ENCODE measurements at places on chromosomes 13 and 19.

DNA sequence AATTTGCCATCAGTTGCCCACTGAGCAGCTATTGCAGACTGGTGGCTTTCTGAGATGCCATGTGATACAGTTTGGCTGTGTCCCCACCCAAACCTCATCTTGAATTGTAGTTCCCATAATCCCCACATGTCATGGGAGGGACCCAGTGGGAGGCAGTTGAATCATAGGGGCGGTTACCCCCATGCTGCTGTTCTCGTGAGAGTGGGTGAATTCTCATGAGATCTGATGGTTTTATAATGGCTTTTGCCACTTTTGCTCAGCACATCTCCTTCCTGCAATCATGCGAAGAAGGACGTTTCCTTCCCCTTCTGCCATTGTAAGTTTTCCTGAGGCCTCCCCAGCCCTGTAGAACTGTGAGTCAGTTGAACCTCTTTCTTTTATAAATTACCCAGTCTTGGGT lies 34.8 kb upstream of the ANKRD10 start:
- no peak for DNase-seq

DNA sequence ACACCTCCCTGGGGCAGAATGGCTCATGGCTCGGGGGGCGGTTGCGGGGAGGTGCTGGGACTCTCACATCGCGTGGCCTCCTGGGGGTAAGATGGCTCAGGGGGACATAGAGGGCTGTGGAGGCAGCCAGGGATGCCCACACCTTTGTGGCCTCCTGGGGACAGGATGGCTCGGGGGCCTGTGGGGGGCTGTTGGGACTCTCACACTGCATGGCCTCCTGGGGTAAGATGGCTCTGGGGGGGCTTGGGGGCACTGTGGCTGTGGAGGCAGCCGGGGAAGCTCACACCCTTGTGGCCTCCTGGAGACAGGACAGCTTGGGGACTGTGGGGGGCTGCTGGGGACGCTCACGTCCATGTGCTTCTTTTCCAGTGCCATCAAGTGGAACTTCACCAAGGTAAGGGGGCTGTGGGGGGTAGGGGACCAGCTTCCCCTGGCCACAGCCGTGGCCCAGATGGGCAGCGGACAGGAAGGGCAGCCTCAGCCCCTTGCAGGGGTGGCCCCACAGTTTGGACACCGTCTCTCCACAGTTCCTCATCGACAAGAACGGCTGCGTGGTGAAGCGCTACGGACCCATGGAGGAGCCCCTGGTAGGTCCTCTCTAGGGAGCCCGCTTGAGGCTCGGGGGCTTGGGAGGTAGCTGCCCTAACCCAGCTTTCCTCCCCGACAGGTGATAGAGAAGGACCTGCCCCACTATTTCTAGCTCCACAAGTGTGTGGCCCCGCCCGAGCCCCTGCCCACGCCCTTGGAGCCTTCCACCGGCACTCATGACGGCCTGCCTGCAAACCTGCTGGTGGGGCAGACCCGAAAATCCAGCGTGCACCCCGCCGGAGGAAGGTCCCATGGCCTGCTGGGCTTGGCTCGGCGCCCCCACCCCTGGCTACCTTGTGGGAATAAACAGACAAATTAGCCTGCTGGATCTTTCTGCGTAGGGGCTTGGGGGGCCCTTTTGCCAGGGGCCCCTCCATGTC lies 2.4 kb downstream of the GPX4 start:
- no peak for DNase-seq

- DNase-seq = no peak
These were observed 7.7 kb downstream of the UBE2L5 start for GRCh38 chr13:30429721-30430694.

DNA sequence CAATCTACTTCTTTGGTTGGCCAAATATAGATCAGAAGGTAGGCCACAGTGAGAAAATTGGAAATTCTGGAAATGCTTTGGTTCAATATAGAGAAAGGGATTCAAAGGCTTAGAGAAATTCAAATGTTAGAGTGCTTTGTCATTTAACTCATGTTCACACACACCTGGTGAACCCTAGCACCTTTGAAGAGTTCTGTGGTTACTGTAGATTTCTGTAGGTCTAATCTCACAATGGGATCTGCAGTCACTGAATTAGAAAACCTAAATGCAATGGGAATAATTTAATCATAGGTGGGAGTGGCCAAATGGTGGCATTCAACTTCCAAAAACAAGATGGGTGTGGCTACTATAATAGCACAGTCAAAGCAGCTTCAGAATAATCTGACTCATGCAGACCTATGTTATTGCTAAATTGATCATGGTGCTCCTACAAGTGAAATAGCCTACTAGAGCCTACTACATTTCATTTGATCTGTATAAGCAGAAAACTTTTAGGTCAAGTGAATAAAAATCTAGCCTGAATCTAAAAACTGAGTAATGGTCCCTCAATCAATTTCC lies 1152.9 kb downstream of the PCDH9 start:
- DNase-seq = no peak

- DNase-seq = no peak
These were observed 449.7 kb downstream of the IRS2 start for GRCh38 chr13:109336730-109337129.

DNA sequence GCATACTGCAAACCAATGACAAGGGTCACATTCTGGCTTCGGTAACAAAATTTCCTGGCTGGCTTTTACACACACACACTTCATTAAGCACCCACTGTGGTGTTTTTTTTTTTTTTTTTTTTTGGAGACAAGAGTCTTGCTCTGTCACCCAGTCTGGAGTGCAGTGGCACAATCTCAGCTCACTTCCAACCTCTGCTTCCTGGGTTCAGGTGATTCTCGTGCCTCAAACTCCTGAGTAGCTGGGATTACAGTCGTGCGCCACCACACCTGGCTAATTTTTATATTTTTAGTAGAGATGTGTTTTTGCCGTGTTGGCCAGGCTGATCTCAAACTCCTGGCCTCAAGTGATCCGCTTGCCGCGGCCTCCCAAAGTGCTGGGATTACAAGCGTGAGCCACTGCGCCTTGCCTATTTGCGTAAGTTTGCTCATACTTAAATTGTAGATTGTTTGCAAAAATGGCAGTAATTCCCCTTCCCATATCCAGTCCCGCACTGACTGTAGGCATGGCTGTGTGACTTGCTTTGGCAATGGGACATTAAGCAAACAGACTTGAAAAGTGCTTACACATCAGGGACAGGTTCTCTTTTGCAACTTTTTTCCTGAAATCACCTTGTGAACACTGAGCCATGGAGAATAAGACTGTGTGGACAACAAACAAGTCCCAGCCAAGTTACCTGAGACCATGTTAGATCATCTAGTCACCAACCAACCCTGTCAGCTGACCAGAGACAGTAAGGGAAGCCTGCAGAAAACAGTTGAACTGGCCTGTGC lies 42.1 kb upstream of the EBPL start:
- DNase-seq = no peak

- no peak for DNase-seq
These were observed 244.8 kb downstream of the PCDH20 start for GRCh38 chr13:61170856-61171255.

- DNase-seq = no peak
These were observed 58.8 kb downstream of the ZMYM2 start for GRCh38 chr13:20017365-20017711.

DNA sequence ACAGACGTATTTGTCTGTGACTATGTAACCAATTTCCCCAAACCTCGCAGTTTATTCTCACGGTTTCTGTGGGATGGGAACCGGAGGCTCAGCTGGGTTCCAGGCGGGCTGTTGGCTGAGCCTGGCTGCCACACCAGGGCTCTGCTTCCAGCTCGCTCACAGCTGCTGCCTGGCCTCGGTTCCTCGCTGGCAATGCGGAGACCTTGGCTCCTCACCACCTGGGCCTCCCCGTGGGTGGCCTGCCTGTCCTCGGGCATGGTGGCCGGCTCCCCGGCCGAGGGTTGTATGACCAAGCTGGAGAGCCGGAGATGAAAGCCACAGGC lies 218.9 kb upstream of the MAB21L1 start:
- no peak for DNase-seq

DNA sequence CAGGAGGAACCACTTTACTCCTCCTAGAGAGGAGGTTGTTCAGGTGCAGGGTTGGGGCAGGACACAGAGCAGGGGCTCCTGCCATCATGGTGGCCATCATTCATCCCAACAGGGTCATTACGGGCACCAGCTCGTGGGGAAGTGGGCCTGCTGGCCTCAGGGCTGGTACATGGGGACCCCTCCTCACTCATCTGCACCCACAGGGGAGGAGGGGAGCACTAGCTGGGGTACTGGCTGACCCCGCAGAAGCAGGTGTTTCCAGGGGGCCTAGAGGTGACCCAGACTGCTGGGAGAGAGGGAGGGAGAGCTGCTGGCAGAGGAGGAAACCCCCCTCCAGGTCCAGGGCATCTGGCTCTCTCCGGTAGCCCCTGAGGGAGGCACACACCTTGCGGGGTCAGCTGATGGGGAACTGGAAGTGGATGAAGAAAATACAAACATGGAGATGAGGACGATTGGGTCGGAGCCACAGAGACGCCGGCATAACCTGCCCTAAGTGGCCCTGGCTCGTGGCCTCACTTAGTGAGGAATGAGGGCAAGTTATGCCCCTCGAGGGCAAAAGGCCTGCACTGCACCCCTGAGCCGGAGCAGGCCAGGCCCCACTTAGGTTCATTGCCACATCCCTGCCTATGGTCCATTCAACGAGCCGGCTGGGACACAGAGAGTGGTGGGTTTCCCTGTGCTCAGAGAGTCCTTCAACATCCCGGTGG lies 76.2 kb downstream of the SOX1 start:
- DNase-seq = no peak

DNA sequence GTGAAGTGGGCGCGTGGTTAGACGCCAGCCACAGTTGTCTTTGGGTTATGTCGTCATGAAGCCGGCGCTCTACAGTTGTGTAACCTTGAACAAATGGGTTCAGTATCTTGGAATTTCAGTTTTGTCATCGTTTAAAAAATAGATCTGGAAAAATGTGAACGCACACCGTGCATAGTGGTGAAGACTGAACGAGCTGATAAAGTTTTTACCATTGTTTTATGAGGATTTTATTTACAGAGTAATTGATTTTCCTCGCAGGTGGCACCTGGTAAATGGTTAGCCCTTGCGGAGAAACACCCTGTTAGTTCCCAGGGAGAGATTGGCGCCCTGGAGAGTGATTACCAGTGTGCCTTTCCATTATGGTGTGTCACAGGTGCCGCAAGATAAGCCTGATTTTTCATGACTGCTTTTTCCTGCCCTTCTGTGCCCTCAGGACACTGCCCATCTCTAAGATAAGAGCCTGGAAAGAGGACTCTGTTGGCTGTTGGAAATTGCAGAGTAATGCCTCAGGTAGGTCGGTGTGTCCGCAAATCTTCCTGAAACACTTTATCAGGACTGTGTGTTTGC lies 577 bp downstream of the ZNF181 start:
- no peak for DNase-seq

Measured in hematopoietic multipotent progenitor cell treated with erythropoietin and hydrocortisone succinate and interleukin-3 and kit ligand, for 15 days (in vitro differentiated cells).